CD4-positive, alpha-beta T cell treated with Interleukin-6 at 100 ng/mL for 8 hours (primary cell): ENCODE measurements at places on chromosomes 3 and 15.

- DNase-seq = no peak
Measured at GRCh38 chr3:59256230-59256629, 206.4 kb upstream of the CFAP20DC start.

GRCh38 chr15:35061825-35062737 is 23.0 kb downstream of the NANOGP8 start:
- no peak for DNase-seq

DNA sequence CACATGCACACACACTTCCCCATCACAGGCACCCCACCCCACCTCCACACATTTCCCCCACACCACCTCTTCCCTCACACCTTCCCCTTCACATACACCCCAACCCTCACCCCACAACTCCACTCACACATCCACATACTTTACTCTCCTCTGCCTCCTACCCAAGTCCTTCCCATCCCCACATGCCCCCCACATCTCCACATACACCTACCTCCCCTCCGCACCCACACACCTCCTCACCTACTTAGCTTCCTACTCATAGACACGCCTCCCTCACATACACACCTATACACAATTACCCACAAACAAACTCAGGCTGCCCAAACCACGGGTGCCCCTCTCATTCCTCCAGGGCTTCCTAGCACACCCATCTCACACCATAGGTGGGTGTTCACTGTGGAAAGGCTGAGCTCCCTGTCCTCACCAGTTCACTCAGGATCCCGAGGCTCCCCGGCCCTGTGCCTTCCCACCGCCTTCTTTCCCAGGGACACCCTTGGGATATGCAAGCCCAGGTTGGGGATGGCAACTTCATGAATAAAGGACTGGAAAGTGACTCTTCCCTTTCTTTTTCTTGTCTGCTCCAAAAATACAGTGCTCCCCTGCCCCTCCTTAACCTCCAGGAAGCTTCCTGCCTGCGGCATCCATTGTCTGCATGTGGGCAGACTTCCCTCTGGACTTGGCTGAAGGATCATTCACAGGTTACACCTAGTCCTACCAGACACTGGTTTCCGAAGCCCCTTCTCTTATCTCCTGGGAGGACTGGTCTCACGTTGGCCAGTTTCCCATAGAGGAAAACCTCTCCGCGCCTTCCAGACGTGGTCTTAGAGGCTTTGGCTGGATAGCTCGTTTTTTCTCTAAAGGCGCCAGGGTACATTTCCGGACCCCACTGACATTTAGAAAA is 61.5 kb downstream of the SLCO2A1 start:
- no peak for DNase-seq

DNA sequence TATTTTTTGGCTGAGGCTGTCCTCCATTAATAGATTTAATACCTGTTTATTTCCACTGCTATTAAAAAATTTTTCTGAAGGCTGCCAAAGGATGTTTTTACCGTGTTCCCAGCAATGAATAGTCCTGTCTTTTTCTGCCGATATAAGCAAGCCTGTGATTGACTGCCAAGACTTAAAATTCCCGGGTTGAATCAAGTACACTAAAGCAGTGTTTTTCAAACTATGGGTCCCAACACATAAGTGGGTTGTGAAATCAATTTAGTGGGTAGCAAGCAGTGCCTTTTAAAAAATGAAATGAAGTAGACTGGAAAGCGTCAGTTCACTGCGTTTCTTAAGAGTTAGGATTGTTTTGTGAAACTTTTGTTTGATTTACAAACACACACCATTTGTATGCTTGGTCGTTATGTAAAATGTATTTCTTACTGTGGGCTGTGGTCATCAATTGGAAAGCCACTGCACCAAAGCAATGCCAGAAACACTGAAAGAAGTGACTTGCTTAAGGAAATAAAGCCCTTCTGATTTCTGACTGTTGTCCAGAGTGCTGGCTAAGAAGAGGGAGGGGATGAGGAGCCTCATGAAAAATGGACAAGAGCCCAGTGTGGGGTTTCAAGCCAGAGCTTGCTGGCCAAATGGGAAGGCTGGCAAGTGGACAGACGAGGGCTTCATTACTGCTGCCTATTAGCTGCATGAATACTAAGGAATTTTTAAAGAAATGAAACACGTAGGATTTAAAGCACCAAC is 206.0 kb downstream of the THRB start:
- no peak for DNase-seq

DNA sequence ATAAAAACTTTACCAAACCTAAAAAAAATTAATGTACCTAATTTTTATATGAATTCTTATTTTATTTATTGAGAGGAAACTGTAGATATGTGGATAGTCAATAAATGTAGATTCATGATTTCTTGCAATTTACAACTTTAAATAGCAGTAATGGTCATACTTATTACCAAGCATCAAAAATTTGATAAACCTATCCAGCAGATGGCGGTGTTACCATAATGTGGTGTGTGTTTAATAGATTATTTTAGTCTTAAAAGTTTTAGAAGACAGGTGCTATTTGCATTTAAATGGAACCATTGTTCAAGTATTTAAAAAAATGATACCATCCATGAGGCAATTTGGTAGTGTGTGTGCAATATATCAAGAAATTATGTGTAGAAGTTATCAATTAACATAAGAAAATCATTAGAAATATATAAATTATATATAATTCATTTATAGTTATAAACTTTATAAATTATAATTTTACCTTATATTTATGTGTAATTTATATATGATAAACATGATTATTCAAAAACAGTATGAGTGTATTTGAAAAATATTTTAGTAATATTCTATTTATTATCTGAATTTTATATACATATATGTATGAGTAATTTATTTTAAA is 176.0 kb upstream of the BCHE start:
- DNase-seq = no peak

DNA sequence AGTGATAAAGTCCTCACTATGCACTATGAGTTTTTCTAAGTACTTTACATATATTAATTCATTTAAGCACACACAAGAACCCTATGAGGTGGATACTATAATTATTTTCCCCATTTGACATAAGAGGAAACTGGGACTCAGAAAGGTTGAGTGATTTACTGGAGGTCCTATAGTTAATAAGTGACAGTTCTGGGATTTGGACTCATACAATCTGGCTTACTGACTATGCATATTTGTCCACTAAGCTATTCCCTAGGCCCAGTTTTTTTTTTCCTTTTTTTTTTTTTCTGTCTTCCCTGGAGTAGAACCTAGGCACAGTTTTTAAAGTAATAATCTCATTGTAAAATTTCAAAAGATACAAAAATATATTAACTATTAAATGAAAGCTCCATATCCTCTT is 6.3 kb upstream of the RTP2 start:
- no peak for DNase-seq

- no peak for DNase-seq
Measured at GRCh38 chr3:191775451-191776233, 314.7 kb downstream of the PYDC2 start.

GRCh38 chr15:92629276-92629974 is 26.1 kb downstream of the FAM174B start:
- no peak for DNase-seq
